ENCODE measurements at places on chromosomes 11 and 22.

GRCh38 chr11:125235071-125235471, 70.5 kb downstream of the PKNOX2 start:
- no peak for DNase-seq

GRCh38 chr11:115869780-115870431, 365.7 kb upstream of the CADM1 start:
- DNase-seq, result no peak

GRCh38 chr22:30947173-30947815, 21.3 kb downstream of the MORC2 start:
- DNase-seq, result no peak

- no peak for DNase-seq
These were observed 1.5 kb downstream of the SLC2A11 start for GRCh38 chr22:23859201-23859600.

DNA sequence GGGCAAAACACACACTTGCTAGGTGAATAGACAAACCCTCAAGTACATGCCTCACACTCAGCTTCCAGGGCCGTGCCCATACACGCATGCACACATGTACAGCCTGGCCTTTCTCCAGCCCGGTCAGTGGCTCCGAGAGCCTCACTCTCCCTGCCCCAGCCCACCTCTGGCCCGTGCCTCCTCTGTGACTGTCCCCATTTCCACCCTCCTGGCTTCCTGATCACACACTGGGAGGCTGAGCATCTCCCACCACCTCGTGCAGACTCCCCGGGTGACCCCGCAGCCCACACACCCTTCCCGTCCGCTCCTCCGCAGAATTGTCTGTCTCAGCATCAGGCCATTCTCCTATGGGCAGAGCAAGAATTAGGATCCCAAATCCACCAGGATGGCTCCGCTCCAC, 634.1 kb downstream of the TBC1D22A start:
- DNase-seq, result no peak

GRCh38 chr22:21780259-21780658, 44.7 kb upstream of the YPEL1 start:
- no peak for DNase-seq

DNA sequence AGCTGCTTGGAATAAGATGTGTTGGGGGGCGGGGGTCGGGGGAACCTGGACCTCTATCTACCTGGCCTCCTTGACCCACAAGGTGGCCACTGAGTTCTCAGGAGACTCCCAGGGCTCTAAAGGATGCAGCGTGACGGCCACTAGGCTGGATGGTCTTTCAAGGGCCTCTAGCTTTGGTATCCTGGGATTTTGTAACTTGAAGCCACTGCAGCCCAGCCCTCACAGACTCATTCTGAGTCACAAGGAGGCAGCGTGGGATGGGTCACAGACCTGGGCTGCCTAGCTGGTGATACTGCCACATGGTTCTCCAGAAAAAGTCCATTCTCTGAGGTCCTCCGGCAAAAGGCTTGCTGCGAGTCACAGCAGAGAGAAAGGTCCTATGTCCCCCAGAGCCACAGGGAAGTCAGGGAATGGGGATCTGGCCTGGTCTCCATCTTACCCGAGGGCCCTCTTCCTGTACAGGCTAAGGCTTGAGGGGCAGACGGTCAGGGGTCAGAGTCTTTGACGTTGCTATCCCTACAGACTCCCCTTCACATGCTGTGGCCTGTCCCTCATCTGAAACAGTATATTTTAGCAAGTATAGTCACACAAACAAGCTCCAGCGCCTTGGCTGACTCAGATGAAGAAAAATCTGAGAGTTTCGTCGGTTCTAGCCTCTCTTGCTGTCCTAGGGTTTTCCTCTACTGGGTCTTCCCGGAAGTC, 52.4 kb downstream of the KCNC1 start:
- no peak for DNase-seq

DNA sequence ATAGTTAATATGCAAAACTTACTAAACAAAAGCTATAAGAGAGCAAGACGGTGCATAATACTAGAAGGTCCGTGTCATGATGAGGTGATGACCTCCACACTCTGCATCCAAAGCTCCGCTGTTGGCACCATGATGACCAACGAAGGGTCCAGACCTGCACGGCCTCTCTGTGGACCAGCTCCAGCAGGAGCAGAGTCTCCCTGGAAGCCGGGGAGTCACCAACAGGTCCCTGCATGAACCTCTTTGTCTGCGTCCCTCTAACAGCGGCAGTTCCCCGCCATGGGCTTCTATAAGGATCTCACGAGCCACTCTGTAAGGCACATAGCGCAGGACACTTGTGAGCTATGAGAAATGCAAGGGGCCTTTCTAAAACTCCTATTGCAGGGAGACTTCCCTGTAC, 517.3 kb downstream of the BRD1 start:
- DNase-seq, result no peak

- DNase-seq, result no peak
These were observed 54.9 kb upstream of the LMO1 start for GRCh38 chr11:8318536-8318935.

- DNase-seq, result no peak
These were observed 12.3 kb upstream of the MARK2 start for GRCh38 chr11:63826471-63827190.

DNA sequence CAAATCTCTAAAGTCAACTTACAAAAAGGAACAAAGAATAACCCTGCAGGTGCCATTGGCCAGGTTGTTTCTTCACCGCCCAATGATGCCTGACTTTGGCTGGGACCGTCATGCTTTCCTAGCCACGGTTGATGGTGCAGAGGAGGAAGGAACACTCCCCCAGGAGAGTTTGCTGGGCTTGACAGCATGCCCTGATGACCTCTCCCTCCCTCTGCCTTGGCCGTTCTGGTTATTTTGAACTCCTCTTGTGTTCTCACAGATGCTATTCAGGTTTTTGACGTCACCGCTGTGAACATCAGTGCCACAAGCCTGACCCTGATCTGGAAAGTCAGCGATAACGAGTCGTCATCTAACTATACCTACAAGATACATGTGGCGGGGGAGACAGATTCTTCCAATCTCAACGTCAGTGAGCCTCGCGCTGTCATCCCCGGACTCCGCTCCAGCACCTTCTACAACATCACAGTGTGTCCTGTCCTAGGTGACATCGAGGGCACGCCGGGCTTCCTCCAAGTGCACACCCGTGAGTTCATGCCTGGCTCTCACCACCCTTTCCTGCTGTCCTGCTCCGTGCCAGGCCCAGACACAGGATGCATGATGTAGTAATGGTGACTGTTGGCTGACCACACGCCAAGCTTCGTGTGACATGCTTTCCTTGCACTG, 89.0 kb upstream of the OR4B1 start:
- no peak for DNase-seq

- DNase-seq, result no peak
These were observed 18.4 kb downstream of the PSMD13 start for GRCh38 chr11:255176-255575.

- no peak for DNase-seq
These were observed 385.1 kb downstream of the TBC1D22A start for GRCh38 chr22:47147572-47147971.

DNA sequence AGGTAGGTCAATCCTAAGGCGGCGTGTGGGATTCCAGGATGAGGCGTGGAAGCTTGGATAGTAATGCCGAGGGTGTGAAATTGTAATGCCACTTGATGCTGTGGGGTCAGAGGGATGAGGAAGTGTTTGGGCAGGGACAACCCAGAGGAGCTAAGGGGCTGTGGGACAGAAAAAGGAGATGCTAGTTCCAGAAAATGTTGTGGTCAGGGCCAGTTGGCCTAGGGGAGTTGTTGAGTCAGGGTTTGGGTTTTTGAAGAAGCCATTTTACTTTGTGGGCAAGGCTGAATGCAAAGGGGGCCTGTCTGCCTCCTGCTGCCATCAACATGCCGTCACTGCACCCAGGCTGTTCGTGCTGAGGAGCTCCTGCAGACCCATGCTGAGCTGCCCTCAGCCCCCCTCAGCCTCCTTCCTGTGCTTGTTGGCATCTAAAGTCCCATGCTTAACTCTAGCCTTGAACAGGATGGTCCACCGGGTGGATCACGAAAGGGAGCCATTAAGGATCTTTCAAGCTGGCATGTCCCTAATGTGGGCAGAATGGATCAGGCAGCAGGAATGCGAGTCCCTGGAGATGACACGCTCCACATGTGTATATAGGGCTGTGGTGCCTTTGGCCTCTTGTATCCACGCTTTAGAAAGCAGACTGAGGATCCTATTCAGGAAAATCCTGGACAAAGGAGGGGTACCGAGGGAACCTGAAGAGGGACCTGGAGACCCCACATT, 2.1 kb downstream of the C11orf16 start:
- no peak for DNase-seq

- no peak for DNase-seq
These were observed 151.3 kb downstream of the ST3GAL4 start for GRCh38 chr11:126506789-126507188.

GRCh38 chr11:12925520-12925919, 83.6 kb upstream of the RASSF10 start:
- no peak for DNase-seq

- DNase-seq, result no peak
These were observed 35.8 kb downstream of the RRAS2 start for GRCh38 chr11:14323118-14323676.
